ENCODE measurements at places on chromosomes 7 and 10.
A peak's percentile ranks its signal among the peaks of the same experiment; 100 is the strongest.

DNA sequence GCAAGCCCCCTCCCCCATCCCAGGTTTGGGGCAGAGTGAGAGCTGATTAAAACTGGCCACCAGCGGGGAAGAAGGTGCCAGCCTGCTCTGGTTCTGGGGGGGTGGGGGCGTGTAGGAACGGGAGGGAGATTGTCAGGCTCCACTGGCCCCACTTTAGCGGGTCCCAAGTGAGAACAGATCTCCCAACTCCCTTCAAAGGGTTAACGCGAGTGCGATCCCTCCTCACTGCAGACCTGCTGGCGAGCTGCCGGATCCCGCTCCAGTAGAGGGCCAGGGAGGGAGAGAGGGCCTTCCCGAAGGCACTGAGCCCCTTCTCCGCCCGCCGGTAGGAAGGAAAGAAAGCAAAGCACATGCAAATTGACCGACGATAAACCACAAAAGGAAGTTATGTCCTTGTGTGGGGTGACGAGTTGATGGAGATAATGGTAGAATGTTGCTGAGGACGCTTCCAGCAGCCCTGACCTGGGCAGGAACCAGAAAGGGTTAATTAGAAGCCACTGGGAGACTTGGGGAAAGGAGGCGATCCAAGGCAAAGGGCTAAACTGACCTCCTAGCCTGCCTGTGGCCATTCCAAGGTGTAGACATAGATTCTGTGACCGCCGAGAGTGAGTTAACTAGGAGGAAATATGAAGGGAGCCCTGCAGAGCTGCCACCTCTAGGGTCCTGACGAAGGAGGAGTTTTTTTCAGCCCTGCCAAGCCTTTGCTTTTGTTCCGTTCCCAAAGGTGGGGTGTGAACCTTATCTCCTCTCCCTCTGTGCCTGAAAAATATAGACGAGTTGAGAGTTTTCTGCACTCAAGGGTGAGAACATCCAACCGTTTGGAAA lies 1.5 kb downstream of the NRG3 start:
- DNase-seq = no peak

GRCh38 chr10:113322843-113323242 lies 230.0 kb upstream of the HABP2 start:
- no peak for DNase-seq

DNA sequence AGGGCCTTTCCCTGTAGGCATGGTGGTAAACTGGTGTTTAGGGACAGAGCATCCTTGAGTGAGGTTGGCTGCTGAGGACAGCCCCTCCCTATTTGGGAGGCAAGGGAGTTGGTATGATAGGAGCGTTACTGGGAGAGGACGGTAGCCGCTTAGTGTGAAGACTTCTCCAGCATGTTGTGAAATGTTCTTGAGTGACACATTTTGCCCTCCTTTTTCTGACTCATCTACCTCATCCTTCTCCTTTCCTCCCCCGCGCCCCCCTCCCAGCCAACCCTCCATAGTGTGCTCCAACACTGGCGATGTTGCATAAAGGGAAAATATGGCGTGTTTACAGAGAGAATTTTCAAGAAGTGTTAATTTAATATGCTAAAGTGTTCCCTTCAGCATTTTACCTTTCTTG lies 645.0 kb upstream of the GALNT17 start:
- no peak for DNase-seq

- no peak for DNase-seq
These were observed 98.2 kb downstream of the TNS3 start for GRCh38 chr7:47483604-47484273.

- DNase-seq = no peak
These were observed 5.8 kb upstream of the FAM3C start for GRCh38 chr7:121401896-121402295.

- DNase-seq = peak; percentile 94
These were observed 220.5 kb downstream of the CDK14 start for GRCh38 chr7:90816511-90817142.

GRCh38 chr10:4981722-4982471 lies 18.7 kb downstream of the AKR1C1 start:
- peak; percentile 35 for DNase-seq
